ENCODE measurements at places on chromosomes 5 and 9.

DNA sequence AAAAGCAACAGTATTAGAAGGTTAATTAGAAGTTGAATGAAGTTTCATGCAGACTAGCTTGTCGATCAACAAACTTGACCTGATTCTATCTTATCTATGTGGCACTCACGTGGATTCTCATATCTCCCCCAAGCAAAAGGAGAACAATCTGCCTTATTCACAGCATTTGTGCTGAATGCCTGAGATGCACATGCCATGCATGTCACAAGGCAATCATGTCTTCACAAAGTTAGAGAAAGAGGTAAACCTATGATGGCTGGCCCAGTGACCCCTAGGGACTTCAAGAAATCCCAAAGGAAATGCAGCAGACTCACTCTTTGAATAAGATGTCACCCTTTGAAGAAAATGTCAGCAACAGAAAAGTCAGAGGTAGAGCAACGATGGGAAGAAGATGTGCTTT lies 17.6 kb upstream of the SHOC1 start:
- no peak for DNase-seq

DNA sequence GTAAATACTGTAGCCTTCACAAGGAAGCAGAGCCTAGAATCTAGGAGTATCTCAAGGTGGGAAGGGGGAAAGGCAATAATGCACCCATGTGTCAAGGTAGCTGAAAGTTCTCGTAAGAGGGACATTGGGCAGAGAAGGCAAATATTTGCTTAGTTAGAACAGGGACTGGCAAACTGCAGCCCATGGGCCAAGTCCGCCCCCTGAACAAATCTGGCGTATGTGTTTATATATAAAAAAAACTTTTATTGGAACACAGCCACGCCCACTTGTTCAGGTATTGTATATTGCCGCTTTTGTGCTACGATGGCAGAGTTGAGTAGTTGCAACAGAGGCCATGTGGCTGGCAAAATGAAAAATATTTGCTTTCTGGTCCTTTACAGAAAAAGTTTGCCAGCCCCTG lies 16.1 kb downstream of the KCNN2 start:
- no peak for DNase-seq

DNA sequence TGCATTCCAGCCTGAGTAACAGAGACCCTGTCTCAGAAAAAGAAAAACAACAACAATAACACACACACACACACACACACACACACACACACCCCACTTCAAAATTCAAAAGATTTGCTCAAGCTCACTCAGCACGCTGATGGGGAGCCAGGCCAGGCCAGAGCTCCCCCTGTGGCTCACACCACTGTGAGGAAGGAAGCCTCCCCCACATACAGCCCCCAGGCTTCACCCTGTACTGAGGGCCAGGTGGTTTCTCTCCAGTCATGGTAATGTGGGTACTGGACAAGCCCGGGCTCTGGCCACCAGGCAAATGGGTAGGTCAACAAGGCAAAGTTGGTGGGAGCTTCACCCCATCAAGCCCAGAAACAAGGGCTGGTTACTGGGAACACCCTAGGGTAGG lies 19.0 kb downstream of the ATOX1 start:
- DNase-seq = no peak

- no peak for DNase-seq
Observed at GRCh38 chr9:28999057-28999456, 1425.8 kb upstream of the C9orf72 start.

GRCh38 chr9:131799177-131799823 lies 59.4 kb upstream of the RAPGEF1 start:
- peak; percentile 51 for DNase-seq

GRCh38 chr9:101197026-101197425 lies 168.5 kb downstream of the PLPPR1 start:
- no peak for DNase-seq

DNA sequence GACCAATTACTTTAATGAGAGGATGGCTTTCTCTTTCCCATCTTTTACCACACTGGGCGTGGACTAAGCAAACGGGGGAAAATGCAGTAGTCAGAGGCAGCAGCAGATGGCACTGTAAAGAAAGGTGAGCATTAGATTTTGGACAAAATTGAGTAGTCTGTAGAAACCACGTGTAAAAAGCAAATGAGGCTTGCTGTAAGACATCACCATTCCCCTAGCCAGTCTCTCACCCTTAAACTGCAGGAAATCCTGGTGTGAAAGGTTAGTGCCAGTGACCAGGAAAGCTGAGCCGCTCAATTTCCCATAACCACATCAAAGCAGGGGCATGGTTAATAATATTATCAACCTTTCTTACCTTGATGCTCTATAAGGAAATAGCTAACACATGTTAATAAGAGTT lies 31.8 kb downstream of the SPATA31C2 start:
- DNase-seq = no peak

GRCh38 chr5:171524466-171524865 lies 105.0 kb downstream of the FGF18 start:
- no peak for DNase-seq

- no peak for DNase-seq
Observed at GRCh38 chr5:7668627-7669026, 182.3 kb downstream of the CFAP90 start.

DNA sequence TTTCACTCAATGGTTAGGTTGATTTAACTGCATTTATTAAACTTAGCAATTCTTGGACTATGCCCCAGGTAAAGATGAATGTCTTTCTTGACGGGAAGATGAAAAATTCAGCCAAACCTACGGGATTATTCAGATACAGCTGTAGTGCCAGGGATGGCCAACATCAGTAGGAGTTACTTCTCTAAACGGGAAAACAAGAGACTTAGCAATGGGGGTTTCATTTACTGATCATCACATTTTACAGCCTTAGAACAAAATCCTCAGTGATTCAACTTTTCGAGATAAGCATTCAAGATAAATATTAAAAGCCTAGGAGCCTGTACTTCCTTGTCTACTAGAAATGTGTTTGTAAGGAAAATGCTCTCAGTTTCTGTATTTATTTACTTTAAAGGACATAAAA lies 46.1 kb downstream of the S1PR3 start:
- DNase-seq = no peak

DNA sequence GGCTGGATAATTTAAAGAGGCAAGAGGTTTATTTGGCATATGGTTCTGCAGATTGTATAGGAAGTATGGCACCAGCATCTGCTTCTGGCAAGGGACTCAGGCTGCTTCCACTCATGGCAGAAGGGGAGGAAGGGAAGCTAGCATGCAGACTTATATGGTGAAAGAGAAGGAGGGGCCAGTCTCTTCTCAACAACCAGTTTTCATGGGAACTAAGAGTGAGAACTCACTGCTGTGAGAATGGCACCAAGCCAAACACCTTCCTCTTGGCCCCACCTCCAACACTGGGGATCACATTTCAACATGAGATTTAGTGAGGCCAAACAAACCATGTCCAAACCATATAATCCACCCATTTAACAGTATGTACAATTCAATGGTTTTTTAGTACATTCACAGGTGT lies 113.3 kb upstream of the SHB start:
- DNase-seq = no peak

GRCh38 chr9:3879726-3880505 lies 354.1 kb upstream of the RFX3 start:
- DNase-seq = no peak

DNA sequence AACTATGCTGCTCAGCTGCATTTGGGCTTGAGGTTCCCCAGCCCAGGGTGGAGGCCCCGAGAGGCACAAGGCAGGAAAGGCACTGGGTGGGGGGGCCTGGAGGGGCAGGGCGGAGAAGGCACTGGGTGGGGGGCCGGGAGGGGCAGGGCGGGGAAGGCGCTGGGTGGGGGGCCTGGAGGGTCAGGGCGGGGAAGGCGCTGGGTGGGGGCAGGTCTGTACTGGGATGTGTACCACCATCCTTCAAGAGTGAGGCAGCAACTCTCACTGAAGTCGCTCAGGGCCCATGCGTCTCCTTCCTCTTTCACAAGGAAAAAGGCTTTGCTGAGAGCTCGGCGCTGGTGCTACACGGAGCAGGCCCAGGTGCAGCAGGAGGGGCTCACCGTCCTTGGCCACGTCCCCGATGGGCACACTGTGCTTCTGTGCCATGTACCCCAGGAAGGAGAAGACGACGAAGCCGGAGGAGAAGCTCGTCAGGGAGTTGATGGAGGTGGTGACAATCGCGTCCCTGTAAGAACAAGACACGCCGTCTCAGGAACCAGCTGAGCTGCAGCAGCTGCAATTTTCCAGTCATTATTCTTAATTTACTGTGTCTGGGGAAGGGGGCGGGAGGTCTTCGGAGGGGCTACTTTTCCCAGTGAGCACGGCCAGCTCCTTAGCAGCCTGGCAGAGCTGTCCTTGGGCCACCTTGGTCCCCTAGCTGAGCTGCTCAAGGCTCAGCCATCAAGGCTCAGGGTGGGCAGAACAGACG lies 30.8 kb downstream of the SLC6A3 start:
- no peak for DNase-seq

DNA sequence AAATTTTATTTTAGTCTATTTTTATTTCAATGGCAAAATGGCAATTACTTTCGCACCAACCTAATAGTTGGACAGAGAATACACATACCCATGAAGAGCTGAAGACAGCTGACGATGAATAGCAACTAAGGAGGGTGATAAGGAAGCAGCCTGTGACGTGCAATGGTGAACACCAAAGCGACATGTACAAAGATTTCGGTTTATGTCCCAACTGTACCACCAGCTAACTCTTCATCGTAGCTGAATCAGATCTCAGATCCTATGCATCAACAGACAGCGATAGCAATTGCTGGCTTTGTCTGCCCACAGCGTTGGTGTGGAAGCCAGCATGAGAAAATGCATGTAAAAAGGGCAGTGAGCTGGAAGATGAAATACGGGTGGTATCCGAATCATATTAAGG lies 130.6 kb upstream of the ANKH start:
- no peak for DNase-seq

- DNase-seq = no peak
Observed at GRCh38 chr5:60997721-60998120, 52.7 kb downstream of the NDUFAF2 start.

- DNase-seq = no peak
Observed at GRCh38 chr9:34139477-34140146, 13.1 kb upstream of the DCAF12 start.

- no peak for DNase-seq
Observed at GRCh38 chr9:13570068-13570974, 290.8 kb upstream of the MPDZ start.

DNA sequence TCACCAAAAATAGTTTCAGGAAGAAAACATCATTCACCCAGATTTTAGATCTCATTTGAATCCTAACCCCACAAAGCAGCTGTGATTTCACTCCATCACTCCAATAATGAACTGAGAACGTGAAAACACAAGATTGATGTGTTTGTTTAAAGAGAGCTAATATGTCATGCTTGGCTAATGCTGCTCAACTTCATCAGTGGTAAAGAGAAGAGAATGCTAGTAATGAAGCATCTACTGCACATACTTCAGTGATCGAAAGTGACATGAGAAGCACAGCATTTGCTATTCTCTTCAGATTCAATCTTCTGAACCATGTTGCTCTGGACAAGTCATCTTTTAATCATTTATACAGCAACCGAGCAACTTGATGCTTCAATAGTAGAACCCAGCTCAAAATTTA lies 874.7 kb downstream of the EFNA5 start:
- DNase-seq = no peak

DNA sequence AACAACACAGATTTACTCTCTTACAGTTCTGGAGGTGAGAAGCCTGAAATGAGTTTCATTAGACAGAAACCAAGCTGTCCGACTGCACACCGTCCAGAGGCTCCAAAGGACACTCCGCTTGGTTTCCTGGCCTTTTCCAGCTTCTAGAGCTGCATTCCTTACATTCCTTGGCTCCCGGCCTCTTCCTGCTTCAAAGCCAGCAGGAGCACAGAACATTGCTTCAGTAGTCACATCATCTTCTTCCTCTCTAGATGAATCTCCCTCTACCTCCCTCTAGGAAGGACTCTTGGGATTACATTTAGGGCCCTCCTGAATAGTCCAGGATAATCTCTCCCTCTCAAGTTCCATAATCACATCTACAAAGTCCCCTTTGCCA lies 213.3 kb downstream of the CDK5RAP2 start:
- no peak for DNase-seq

- DNase-seq = no peak
Observed at GRCh38 chr5:71864730-71865601, 145.9 kb downstream of the CARTPT start.

- no peak for DNase-seq
Observed at GRCh38 chr5:150397146-150397781, 15.4 kb downstream of the CD74 start.

- no peak for DNase-seq
Observed at GRCh38 chr5:127810707-127811490, 107.7 kb downstream of the CCDC192 start.

DNA sequence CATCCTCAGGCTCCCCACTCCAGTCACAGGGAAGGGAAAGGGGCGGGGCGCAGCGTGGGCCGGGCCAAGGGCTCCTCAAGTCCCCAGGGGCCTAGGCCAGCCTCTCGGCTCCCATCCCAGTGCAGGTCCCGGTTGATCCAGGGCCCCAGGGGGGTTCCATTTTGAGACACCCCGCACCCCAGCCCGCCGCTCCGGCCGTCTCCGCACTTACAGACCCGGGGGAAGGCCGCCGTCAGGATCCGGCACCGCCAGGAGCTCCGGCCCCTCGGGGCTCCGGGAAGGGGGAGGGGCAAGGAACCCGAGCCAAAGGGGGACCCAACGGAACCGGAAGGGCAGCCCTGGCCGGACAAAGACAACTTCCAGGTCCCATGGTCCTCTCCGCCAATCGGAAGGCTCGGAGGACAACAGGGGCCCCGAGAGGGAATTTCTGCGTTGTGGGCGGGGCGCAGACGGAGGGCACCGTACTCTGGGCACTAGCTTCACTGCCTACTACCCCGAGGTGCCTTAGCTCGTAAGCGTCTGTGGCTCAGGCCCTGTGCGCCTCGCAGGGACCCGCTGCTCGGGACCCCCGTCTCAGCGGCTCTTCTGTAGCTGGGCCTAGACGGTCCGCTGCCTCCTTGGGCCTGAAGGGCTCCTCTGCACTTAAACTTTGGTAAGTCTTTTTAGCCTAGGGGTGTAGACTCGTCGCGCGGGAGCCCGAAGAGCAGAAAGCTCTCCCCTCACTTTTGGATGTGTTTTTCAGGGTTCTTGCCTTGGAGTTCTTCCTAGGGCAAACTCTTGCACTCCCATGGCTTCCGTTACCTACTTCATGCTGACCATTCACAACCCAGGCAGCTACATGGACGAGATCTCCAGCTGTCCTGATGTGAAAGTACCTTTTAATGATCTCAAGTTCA lies at the start of gene ZBTB26:
ZBTB26 (minus strand) TSS at position 287 of the 896 bp plus-strand sequence. CDS start 11,578 bp downstream, outside the sequence.
- DNase-seq = peak; percentile 76

DNA sequence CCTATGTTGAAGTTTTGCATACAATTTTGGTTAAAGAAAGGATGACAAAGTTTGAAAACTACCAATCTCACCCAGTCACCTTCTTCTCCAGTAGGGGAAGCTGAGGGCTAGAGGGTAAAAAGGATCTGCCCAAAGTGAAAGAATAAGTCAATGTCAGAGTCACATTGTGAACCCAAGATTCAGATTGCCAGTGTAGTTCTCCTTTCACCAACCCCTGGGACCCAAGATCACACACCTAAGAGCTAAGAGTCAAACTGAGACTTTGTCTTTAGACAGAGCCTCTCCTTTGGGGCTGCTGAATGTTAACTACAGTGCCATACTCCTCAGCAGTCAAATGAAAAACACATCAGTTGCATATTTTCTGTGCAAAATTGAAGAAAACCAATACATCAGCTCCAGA lies 210.6 kb downstream of the ATP10B start:
- DNase-seq = no peak

- no peak for DNase-seq
Observed at GRCh38 chr5:148682058-148683026, 28.0 kb upstream of the HTR4 start.

- no peak for DNase-seq
Observed at GRCh38 chr5:28862860-28863196, 1824.4 kb upstream of the CDH9 start.

- DNase-seq = peak; percentile 17
Observed at GRCh38 chr5:142432369-142432863, 107.6 kb upstream of the SPRY4 start.

Measured in T-helper 1 cell (primary cell).